Cardiac septum (tissue), 1 donor: ENCODE measurements at places on chromosomes 5 and 9.
A peak's percentile ranks its signal among the peaks of the same experiment; 100 is the strongest.

- DNase-seq, result no peak
These were observed 263.4 kb downstream of the DEPDC1B start for GRCh38 chr5:60436518-60436917.

DNA sequence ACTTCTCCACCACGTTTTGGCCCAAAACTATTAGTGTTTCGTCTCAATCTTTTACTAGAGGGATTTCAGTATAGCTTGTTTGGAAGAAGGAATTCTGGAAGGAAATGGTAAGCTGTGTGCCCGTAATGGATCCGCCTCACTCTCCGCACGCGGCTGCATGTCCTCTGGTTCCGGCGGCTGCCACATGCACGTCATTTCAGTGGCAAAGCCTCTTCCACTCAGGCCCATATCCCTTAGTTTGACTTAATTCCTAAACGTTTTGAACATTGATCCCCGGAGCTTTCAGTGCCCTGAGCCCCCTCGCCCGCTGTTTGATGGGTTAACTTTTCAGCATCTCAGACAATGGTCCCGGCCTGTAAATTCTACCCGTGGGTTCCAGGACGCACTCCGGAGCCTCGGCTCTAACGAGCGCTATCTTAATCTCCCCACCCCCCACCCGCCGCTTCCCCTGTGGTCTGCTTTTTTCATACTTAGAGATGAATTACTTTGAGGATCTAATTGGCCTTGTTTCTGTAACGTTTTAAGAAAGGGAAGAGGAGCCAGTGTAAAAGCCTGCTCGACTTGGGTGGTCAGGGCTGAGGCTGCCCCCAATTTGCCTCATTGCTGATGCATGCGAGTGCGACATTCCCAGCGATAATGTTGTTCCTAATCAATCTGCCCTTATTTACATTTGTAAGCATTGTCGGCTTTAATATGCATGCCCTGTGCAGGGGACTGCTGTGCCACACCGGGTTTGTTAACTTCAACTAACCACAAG lies 4.6 kb downstream of the PTCH1 start:
- no peak for DNase-seq

GRCh38 chr9:12069366-12069765 lies 623.8 kb upstream of the TYRP1 start:
- DNase-seq, result no peak

GRCh38 chr9:134010310-134011173 lies 14.7 kb upstream of the BRD3OS start:
- no peak for DNase-seq

DNA sequence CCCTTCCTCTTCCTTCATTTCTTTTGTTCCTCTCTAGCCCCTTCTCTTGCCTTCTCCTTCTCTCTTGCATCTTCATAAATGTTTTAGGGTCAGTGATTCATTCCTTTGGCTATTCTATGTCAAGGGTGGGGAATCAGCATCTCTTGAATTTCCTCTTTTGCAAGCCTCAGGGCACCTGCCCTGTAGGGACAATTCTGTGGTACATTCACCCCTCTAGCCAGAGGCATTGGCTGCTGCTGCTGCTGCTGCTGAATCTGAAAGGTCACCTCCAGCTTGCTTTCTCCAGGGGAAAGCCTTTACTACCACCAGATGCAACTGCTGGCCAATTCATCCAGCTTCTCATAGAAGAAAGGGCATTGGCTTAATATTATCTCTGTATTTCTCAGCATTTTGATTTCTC lies 87.3 kb downstream of the INSYN2B start:
- DNase-seq, result no peak

GRCh38 chr5:60102961-60103693 lies 209.6 kb upstream of the PDE4D start:
- no peak for DNase-seq

DNA sequence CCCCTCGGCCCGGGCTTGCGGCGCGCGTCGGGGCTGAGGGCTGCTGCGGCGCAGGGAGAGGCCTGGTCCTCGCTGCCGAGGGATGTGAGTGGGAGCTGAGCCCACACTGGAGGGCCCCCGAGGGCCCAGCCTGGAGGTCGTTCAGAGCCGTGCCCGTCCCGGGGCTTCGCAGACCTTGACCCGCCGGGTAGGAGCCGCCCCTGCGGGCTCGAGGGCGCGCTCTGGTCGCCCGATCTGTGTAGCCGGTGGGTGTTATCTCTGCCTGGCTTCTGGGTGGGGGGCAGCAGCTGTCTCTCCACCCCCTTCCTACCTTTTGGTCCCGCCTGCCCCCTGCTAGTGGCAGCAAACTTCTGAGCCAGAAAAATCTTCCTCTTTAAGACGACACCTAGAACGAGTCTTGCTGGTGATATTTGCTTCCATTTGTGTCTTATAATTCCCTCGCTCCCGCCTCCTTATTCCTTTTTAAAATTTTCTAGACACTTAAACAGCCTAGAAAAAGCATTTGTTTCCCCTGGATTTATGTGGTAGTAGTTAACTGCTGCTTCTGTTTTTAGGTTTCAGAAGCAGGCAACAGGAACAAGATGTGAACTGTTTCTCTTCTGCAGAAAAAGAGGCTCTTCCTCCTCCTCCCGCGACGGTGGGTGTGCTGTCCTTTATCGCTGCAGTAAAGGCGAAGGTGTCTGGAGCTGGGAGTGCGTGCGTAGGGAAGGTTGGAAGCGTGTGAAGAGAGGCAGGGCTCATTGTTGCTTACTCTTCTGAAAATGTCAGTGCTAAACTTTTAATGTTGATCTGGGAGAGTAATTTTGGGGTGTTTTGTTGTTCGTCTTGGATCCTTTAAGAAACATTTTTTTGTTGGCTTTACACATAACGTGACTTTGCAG lies 554 bp downstream of the JAK2 start:
- DNase-seq, result peak; percentile 79

- no peak for DNase-seq
These were observed 391.2 kb upstream of the SGCD start for GRCh38 chr5:155935723-155936122.

DNA sequence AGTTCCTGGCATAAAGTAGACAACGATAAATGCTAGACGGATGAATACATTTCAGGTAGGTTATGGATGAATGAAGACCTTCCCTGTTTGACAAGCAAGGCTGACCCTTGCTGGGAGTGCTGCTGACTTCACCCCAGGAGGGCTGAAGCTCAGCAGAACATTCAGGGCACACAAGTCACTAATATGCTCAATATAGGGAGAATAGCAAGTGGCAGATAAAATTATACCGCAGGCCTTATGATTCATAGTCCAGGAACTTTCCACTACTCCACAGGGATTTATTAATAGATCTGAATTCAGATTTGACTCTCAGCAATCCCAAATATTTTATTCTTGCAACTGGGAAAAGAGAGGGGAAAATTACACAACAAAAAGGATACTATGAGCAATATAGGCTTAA lies 38.2 kb upstream of the GRAMD2B start:
- no peak for DNase-seq

- DNase-seq, result no peak
These were observed 543 bp downstream of the ST8SIA4 start for GRCh38 chr5:100902440-100903038.

DNA sequence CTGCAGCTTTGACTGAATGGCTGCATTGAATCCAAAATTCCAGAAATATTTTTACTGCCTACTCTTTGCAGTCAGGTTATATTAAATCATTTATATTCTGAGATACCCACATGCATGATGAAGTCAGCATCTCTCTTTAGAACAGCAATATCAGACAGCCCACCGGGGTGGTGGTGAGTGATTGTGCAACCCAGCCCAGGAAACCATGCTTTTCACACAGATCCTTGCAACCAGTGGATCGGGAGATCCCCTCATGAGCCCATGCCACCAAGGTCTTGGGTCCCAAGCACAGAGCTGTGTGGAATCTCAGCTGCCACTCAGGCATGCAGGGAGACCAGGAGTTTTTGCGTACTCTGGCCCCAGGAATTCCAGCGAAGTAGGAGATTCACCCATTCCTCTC lies 226.5 kb downstream of the DTWD2 start:
- DNase-seq, result no peak

DNA sequence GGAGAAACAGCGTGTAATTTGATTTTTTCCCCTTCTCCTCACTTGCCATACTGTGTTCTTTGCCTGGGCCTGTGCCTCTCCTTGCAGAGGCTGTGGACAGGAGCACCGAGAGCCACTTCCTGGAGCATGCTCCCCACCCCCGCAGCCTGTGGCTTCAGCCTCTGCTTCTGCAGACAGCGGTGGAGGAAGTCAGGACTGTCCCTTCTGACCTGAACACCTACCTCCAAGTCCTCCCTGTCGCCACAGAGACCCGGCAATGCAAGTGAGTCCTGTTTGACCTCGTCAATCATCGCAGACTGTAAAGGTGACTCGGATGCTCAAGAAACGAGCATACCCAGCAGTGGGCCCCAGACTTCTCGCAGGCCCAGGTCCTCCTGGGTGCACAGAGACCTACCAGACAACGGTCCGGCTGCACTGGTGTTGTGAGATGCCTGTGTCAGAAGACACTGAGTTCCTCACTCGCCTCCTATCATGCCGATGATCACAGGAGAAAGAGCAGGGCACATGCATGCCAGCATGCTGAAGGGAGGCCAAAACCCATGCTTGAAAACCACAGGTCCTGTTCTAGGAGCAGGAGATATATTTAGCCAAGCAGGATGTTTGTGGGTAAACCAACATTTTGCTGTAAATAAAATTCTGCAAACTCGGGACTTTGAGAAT lies 198.8 kb downstream of the AUH start:
- DNase-seq, result peak; percentile 85

DNA sequence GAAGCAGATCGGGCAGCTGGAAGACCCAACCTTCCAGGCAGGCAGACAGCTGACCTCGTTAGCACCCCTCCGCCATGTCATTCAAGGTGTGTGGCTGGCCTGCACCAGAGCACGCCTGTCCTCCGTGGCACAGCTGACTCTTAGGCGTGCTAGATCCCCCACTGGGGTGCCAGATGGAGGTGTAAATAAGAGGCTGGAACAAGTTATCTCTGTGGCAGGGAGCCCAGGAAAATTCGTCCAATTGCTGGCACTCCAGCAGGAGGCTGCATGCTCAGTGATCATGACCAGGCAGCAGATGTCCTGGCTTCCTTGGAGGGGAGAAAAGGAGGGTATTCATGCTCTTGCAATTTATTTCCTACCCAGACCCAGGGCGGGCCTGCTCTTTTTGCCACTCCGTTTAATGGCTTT lies 7.8 kb upstream of the ALDOB start:
- peak; percentile 77 for DNase-seq

DNA sequence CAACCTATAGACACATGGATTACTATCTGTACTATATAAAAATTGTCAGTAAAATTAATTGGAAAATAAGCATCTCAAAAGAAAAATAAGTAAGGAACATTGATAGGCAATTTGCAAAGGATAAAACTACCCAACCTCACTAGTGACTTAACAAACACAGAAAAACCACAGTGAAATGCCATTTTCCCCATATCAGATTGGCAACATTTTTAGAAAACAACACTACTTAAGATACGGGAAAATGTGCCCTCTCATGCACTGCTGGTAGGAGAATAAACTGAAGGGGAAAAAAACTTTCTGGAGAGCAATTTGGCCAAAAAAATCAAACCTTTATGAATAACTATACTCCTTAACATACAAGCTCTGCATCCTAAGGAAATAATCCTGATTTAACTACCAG lies 254.0 kb downstream of the DEPDC1B start:
- no peak for DNase-seq

GRCh38 chr9:128231638-128232527 lies 28.7 kb downstream of the DNM1 start:
- no peak for DNase-seq

- no peak for DNase-seq
These were observed 12.4 kb upstream of the TMC1 start for GRCh38 chr9:72509053-72509452.

- no peak for DNase-seq
These were observed 553.5 kb downstream of the CSNK1G3 start for GRCh38 chr5:124065508-124065907.

- no peak for DNase-seq
These were observed 8.6 kb downstream of the KLHL9 start for GRCh38 chr9:21326526-21327139.

- no peak for DNase-seq
These were observed 31.0 kb downstream of the EFCAB9 start for GRCh38 chr5:172224996-172225395.

DNA sequence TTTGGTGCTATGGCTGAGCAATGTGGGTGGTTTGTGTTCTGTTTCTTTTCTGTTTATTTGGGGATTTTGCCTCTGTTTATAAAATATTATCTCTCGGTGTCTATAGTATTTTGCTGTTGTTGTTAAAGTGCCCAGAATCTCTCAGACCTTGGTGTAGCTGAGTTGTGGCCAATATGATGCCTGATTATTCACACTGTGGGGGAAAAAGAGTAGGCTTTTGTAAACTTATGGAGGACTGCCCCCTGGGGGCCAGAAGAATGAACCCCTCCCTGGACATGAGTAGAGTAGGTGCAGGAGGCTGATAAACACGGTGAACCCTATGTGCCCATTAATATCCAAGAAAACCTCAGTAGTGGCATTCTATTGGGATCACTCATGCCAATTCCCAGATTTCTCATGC lies 49.0 kb upstream of the DPYSL3 start:
- no peak for DNase-seq

DNA sequence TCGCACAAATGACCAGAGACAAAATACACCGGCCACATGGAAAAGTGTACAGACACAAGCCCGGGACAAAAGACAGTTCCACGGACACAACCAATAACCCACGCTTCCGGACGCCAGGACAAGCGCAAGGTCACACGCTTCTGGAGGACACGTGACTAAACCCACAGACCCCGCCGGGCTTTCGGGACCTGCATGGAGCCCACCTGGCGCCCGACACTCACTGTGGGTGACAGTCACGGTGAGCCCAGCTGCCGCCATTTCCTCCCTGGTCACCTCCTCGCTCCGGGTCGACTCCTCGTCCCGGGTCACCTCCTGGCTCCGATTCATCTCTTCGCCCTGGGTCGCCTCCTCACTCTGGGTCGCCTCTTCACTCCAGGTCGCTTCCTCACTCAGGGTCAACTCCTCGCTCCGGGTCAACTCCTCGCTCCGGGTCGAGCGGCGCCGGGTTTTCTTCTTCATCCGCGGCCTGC lies 470 bp downstream of the BAG1 start:
- DNase-seq, result peak; percentile 87

DNA sequence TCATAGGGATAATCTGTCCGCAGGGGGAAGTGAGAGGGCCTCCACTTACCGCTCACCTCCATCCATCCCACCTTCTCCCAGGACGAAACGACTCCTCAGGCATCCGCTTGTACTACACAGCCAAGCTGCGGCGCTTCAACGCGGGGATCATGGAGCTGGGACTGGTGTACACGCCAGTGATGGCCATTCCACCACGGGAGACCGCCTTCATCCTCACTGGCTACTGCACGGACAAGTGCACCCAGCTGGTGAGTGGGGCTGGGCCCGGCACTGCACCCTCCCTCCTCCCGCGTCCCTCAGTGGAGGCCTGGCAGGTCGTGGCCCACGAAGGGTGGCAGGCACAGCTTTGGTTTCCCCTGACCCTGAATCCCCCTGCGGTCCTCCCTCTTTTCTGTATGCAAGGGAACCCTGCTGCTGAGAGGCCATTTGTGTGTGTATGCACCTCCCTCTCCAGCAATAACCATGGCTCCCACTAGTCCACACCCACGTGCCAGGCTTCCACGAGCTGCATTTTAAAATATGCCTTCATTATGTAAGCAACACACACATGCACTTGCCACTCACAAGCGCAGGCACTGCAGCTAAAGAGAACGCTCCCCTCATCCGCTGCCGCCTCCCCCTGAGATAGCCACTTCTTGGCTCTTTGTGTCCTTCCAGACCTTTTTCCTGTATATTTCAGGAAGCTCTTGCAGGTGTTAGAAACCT lies 11.8 kb downstream of the DBH start:
- no peak for DNase-seq

GRCh38 chr9:124126648-124127646 lies 115.4 kb downstream of the LHX2 start:
- DNase-seq, result peak; percentile 90
